ENCODE measurements at places on chromosomes 7 and 10.
A peak's percentile ranks its signal among the peaks of the same experiment; 100 is the strongest.

GRCh38 chr7:119999738-120000475 is 273.1 kb upstream of the KCND2 start:
- DNase-seq: no peak

DNA sequence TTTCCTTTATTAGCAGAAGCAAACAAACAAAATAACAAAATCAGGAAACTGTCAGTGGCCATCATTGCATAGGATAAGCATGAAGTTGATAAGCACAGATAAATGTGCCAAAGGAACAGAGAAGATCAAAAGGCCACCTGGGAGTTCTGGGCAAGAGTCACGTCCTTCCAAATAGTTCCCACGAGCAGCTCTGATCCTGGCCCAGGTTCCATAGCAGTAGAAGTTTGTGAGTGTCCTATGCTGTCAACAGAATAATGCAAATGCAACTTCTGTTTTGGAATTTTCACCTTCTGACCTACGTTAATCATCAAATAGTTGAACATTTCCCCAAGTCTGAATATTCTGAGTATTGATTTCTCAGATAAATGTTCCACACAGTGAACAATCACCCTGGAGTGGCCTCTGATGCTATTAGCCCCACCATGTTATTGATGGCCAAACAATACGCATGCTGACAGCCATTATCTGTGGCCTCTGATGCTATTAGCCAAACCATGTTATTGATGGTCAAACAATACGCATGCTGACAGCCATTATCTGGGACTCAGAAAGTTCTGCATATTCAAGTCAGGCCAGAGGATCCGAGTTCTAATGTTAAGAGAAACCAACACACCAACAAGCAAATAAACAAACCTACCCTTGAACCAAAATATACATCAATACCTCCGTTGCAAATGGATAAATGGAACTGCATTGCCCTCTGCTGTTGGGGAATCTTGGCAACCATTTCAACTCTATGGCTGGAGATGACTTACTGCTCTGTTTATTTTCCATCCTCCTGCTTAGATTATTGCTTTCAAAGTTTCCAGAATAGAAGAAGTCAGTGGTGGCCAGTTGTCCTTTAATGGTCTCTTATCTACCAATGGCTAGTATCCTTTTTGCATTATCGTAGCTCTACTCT is 63.3 kb downstream of the MRC1 start:
- no peak for DNase-seq

DNA sequence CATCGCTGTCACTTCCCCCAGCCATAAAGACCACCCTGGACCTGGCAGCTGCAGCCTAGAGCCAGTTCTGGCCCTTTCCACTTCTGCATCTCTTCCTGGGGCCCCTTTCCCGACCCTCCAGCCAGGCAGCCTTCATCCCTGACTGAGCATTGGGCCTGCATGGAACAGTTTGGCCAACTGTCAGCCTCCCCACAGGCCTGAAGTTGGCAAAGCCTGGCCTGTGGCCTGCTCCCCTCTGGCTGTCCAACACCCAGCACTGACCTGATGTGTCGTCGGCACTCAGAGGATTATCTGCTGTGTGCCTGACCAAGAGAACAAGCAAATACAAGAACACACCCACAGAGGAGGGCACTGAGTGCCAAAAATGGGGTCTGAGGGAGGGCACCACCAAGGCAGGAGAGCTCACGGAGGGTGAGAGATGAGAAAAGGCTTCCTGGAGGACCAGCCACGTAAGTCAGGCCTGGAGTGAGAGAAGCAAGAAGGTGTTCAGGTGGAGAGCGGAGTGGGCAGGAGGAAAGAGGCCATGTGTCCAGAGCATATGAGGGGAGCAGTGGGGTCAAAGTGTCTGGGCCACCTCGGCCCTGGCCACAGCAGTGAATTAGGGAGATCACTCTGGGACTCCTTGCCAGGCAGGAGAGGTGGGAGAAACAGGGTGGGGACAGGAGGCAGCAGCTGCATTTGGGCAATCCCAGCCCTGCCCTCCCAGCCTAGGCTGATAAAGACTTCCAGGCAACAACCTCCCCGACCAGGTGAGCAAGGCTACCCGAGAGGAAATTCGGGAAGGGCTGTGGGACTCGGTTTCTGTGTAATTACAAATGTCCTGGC is 4.5 kb downstream of the GPRIN2 start:
- DNase-seq: no peak

GRCh38 chr7:137578541-137578940 is 235.0 kb upstream of the PTN start:
- DNase-seq: no peak

DNA sequence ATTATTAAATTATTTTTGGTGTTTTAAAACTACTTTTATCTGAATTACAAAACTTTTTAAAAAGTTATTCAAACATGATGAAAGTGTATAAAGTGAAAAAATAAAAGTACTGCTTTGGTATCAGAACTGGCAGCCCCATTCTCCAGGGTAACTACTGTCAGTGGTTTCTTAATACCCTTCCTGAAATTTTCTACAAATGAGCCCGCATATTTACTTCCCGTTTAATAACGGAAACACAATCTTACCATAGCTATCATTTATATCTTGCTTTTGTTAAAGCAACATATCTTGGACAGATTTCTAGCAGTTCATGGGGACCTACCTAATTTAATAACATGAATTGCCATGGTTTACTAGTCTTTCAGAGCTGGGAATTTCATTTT is 249.9 kb downstream of the RNLS start:
- no peak for DNase-seq

DNA sequence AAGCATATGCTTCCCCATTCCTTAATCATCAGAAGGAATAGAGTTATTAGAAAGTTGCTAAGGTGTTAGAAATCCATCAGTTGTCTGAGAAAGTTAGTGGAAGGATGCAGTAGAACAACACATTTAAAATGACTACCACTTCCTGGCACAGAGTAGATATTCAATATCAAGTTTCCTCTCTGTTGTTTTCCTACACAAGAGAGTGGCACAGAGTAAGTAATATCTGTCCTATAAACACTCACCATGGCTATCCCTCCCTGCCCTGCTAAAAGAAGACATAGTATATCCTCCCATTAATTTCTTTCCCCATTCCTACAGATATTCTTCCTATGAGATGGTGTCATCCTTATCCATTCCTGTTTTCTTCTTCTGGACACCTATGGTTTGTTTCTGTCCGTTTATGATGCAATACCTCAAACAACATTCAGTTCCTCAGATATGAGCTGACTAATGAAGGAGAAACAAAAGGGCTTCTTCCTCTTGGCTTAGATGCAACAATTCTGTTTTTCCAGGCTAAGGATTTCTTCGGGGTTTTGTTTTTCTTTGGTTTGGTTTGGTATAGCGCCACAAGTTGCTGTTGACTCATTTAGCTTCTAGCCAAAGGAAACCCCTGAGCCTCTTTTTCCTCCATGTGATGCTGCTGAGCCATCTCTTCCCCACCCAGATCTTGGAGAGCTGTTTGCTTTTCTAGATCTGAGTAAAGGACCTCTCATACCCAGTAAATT is 32.9 kb upstream of the BPGM start:
- DNase-seq: no peak

DNA sequence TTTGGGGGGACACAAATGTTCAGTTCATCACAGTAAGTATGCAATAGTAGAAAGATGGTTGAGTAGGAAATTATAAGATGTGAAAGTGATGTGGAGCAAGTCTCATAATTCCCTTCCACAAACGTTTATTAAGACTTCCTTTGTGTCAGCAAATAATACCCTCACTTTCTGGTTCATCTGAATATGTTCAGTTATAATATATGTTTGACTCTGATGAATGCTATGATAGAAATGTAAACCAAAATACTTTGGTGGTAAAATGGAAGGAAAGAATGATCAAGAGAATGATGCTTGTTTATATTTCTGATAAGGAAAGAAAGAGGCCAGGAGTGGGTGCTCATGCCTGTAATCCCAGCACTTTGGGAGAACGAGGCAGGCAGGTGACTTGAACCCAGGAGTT is 111.7 kb upstream of the PLXDC2 start:
- no peak for DNase-seq

GRCh38 chr10:34137955-34138354 is 677.1 kb downstream of the PARD3 start:
- no peak for DNase-seq

- no peak for DNase-seq
Measured at GRCh38 chr10:4099202-4099601, 314.2 kb upstream of the KLF6 start.

GRCh38 chr7:44622342-44623151 is 16.1 kb downstream of the OGDH start:
- no peak for DNase-seq

DNA sequence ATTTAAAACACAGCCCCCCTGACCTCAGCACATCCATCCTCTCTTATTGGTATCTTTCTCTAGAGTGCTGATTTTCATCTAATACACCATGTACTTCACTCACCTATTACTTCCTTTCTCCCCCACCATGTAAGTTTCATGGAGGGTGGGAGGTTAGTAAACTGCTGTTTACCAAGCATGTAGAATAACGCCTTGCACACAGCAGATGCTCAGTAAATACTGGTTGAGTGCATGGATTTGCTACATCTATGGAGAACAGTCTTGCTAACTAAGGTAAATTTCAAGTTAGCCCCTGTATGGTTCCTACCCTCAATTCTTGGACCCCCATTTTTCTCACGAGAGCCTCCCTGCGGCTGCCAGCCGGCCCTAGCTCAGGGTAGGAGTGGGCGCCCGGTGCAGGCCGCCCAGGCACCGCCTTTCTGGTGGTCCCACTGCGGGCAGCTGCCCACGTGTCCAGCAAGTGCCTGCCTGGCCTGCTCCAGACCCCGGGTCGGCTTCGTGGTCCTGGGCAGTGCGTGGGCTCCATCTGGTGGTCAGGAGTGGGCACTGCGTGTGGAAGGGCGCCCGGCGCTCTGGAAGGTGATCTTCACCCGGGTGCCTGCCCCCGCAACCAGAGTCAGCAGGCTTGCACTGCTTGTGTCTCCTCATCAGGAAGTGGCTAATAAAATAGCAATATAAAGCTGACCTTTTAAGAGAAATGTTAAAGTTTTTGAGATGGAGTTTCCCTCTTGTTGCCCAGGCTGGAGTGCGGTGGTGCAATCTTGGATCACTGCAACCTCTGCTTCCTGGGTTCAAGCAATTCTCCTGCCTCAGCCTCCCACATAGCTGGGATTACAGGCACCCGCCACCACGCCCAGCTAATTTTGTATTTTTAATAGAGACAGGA is 63.4 kb upstream of the DNAJB6 start:
- DNase-seq: peak; percentile 39

- DNase-seq: no peak
Measured at GRCh38 chr7:43904533-43905208, 1.7 kb downstream of the URGCP start.

DNA sequence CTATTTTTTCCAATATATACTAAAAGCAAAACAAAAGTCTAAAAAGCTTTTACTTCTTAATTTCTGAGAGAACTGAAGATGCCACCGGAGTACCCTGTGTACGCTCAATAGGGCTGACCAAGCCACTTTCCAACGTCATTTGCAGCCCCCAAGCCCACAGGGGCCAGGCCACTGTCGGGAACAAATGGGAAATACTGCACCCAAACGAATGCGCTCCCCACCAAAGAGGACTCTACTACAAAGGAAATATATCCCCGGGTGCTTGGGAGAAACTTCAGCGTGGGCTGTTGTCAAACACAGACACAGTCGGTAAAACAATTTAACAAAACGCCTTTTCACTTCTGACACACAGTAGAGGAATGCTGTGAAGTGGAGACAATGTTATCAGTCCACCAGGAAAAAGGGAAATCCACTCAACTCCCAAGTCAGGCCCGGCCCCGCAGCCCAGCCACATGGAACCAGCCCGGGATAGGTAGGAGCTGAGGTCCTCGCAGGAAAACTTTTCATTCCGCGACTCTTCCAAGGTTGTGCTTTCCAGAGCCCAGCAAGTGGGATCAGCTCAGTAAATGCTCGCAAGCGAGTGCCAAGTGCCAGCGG is 1.4 kb downstream of the PARD3 start:
- DNase-seq: no peak

DNA sequence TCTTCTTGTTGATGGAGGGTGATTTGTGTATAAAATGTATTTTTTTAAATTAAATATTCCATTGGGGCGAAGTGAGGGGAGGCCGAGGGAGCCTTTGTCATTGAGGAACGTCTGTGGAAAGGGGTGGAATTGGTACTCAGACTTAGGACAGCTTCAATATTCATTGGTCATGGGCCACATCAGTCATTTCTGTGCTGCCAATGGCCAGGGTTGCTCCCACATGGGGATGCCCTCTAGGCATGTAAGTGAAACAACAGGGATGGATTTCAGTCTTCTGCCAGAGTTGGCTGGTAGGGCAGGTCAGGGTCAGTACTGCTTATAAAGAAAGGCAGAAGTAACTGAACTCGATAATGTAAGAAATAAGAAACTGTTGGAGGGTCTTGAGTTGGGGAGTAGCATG is 47.2 kb downstream of the NEURL1 start:
- no peak for DNase-seq

DNA sequence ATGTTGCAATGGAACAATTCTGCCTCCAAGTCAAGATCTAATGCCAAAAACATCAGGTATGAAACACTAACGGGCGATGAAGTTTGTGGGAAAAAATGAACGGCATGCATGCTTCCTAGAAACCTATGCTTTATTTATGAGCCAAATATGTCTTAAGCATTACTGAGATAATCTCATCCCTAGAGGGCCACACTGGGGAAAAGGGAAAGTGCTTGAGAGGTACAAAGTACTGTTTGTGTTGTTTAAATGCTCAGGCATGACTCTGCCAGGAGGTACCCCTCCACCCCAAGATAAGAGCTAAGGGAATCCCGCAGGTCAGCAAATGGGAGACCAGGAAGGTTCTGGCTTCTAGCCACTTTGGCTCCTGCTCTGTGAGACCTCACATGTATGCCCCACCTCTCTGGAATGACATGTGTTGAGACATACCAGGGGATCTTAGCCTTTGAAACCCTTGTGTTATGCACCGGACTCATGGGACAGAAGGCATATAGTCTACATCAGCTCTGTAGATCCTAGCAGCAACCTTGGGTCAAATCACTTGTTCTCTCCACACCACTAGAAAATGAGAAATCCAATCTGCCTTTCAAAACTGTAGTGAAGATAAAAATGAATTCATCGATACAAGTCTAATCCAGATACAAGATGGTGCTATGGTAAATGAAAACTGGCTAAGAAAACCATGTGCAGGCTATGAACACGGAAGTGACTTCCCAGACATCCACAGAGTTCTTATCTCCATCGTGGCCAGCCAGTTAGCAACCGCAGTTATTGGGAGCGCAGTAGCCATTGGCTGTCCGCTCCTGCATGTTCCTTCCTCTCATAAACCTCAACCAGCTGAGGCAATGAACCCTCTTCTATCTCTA is 61.0 kb downstream of the CREB3L2 start:
- no peak for DNase-seq
